ENCODE measurements at places on chromosomes 11 and 22.

GRCh38 chr11:116879800-116880625 lies 42.6 kb upstream of the APOA1 start:
- peak; percentile 53 for DNase-seq

DNA sequence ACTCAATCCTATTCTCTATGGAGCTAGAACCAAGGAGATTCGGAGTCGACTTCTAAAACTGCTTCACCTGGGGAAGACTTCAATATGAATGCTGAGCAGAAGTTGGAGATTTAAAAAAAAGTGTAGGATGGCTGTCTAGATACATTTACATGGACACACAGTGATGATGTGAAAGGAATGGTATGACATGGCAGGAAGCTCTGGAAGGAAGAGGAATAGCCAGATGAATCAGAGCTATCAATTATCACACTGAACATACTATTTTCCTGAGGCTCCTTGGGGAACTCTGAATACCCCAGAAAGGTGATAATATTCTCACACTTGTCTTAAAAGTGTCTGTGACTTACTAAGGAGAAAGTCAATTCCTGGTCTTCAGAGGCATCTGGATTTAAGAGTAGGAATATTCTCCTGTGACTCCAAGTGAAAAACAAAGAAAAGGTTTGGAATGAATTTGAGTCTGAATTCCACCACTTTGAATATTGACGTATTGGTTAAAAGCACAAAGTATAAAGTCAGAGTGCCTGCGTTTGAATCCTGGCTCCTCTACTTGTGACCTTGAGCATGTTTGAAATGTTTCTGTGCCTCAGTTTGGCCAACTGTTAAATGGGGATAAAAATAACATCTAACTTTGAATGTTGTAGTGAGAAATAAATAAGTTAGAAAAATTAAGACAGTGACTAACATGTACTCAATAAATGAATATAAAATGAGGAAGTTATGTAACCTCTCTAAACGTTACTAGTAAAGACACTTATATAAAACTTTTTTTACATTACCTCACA lies 1.3 kb downstream of the OR52D1 start:
- no peak for DNase-seq

- no peak for DNase-seq
These were observed 3.5 kb downstream of the OR2D2 start for GRCh38 chr11:6888830-6889229.

DNA sequence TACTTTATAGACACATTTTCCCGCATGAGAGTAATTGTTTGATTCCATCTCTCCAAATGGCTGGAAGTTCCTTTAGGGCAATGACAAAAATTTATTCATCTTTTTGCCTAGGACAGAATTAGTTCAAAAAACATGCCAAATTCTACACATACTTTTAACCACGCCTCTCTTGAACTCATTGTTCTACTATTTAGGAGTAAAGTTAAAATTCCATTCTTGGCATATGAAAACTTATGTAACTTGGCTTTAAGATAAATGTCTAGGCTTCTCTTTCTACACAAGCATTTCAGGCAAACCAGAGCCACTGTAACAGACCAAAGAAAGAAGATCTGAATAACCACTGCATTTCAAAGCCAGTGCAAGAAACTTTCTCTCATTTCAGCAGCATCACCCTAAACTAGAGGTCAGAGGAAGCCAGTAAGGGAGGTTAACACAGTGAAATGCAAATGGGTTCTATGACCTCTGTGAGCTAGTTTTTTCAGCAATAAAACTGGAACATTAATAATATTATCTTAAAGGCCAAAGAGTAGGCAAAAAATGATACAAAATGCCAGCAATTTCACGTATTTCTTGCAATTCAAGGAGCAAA lies 73.0 kb downstream of the RSF1 start:
- DNase-seq = no peak

Measured in mucosa of descending colon (tissue), 3 donors.